ENCODE measurements at places on chromosomes 3 and 15.

- no peak for DNase-seq
These were observed 20.7 kb downstream of the PPP1R2 start for GRCh38 chr3:195522254-195523023.

DNA sequence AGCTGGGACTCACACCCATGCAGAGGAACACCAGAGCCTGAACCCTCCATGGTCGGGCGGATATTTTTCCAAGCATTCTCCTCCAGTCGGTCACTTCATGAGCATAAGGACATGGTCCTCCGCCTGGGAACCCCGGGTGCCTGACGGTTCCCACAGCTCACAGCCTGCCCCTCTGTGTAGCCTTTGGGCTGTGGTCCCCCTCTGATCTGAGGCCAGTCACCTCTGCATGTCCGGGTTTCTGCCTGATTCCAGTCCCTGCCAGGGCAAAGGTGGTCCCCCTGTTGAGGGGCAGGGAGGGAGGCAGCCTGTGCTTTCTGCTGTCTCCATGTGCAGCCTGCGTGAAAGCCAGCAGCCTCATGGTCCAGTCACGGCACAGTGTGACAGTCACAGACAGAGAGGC is 76.6 kb upstream of the KLF13 start:
- no peak for DNase-seq

- no peak for DNase-seq
These were observed 270.6 kb upstream of the HES1 start for GRCh38 chr3:193865339-193865738.

GRCh38 chr3:59538753-59539432 is 489.1 kb upstream of the CFAP20DC start:
- DNase-seq = no peak
